Body of pancreas (tissue), 4 donors: ENCODE measurements at places on chromosomes 7 and 10.

DNA sequence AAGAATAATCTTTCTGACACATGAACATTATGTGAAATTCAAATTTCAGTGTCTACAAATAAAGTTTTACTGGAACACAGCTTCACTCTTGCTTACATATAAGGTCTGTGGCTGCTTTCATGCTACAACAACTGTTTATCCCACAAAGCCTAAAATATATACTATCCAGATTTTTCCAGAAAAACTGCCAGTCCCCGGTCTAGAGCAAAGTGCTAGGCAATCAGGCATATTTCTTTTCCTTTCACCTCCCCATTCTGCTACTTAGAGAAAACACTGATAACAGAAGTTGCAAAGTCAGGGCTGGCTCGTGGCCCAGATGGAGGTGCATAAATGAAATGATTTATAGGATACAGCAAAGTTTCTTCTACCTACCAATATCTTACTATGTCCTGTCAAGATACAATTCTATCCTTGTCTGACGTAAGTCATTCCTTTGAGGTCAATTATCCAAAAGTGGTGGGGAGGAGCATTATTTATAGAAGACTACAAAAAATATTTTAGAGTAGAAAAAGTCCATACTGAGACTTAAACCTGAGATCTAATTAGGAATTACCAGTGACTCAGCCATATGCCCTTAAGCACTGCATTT, 384.1 kb downstream of the NXPH1 start:
- no peak for DNase-seq
- H3K27ac ChIP-seq, result no peak overlapping the region
- no peaks in the 10 kb centered on the region for H3K4me1 ChIP-seq

DNA sequence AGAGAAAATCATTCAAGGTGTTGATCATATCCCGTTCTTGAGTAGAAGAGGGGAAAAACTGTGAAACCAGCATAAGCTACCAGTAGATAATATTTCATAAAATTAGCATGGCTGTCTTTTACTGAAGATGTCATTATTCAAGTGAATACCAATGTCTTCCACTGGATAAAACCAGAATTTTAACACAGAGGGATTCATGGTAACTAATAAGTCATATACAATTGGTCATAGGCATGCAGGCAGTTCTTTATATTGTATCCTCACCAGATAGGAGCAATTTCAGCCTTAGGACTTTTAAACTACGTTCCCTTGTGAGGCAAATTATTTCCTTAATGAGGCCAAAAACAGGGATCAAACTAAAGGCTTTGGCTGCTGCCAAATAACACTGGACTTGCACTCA, 202.3 kb upstream of the PITRM1 start:
- H3K36me3 ChIP-seq, result no peaks in the 10 kb centered on the region
- no peak overlapping the region for H3K27ac ChIP-seq
- DNase-seq, result no peak
- H3K4me3 ChIP-seq, result no peak overlapping the region
- H3K4me1 ChIP-seq, result no peaks in the 10 kb centered on the region
- no peaks in the 10 kb centered on the region for H3K27me3 ChIP-seq

DNA sequence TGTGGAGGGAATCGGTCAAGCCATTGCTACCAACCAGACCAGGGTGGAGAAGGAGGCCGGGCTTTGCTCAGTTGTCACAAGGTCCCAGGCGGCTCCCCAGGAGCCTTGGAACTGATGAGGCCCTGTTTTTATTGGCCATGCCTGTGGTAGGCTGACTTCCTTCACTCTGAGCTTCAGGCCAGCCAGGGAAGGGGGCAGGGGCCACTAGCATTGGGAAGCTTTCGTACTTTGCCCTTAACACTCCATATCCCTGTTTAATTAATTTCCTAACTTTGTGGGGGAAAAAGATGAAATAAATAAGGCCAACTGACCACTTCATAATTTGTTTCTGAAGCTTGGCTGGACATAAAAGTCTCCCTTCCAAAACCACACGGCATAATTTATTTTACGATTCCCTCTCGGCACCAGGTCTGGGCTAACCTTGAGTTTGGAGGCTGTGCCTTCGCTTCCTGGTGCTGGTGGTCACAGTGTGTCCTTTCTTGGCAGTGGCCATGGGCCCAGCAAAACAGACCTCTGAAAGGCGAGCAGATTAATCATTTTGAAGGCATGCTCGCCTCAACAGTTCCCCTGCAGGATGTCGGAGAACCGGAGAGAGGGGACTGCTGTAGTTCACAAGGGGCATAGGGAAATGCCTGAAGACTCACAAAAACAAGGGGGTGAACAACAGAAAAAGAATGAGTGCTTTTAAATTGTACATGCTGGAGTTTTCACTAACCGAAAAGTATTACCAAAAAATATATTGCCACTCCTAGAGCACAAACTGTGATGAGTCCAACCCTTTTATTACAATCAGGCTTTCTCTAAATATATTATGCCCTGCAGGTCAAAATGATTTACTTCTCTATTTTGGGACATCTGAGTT, 966.0 kb downstream of the LRMDA start:
- peaks cover 14% of the 10 kb centered on the region for H3K4me1 ChIP-seq

GRCh38 chr10:101322266-101323108, 31.5 kb upstream of the BTRC start:
- H3K36me3 ChIP-seq, result no peaks in the 10 kb centered on the region
- H3K27ac ChIP-seq, result no peak overlapping the region
- no peak for DNase-seq
- no peaks in the 10 kb centered on the region for H3K27me3 ChIP-seq
- H3K4me3 ChIP-seq, result no peak overlapping the region

GRCh38 chr10:3043512-3044368, 23.6 kb upstream of the PFKP start:
- no peak overlapping the region for H3K4me3 ChIP-seq
- H3K27me3 ChIP-seq, result no peaks in the 10 kb centered on the region
- DNase-seq, result peak; percentile 61
- no peaks in the 10 kb centered on the region for H3K36me3 ChIP-seq
- no peak overlapping the region for H3K27ac ChIP-seq

GRCh38 chr10:57815949-57816348, 451.7 kb downstream of the IPMK start:
- no peaks in the 10 kb centered on the region for H3K27me3 ChIP-seq
- H3K4me1 ChIP-seq, result no peaks in the 10 kb centered on the region
- no peaks in the 10 kb centered on the region for H3K36me3 ChIP-seq
- no peak for DNase-seq
- no peak overlapping the region for H3K27ac ChIP-seq
